ENCODE measurements at places on chromosomes 7 and 10. TPM values are rescaled to one million over a fixed set of nuclear protein-coding genes. Genes with fewer than 3 reads are reported as not detected.

DNA sequence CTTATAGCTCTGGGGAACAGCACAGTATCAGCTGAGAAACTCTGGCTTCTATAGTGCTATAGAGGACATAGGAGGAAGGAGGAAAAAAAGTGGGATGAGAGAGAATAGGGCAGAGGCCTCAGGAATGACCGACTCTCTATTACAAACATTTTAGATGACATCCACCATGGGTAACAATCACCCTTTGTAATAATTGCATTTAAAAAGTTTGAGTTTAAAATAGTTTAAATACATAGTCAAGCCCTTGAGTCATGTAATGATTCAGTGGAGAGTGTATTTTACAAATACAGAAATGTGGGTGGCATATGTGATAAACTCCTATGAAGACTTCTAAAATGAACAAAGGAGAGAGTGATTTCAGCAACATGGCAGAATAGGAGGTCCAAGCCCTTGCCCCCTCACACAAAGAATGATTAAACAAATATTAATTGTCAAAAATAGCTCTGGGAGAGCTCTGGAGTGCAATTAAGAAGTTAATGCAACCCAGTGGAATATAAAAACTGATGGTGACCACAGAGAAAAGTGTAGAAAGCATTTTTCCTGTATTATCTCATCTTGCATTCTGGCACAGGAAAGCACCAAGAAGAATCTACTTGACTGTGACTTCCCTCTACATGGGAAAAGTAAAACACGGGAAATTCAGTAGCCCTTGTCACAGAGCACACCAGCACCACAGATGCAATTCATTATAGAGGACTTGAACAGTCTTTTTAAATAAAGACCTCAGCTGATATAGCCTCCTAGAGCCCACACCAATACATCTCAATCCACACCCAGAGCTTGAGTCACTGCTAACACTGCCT, 569.0 kb upstream of the SORCS1 start:
- no peak overlapping the region for H3K4me3 ChIP-seq
- H3K4me1 ChIP-seq = no peaks in the 10 kb centered on the region
- no peak for DNase-seq
- no peak overlapping the region for H3K27ac ChIP-seq
- no peaks in the 10 kb centered on the region for H3K27me3 ChIP-seq
- no peaks in the 10 kb centered on the region for H3K36me3 ChIP-seq

Gene CDK14
- 48.9 TPM for total RNA-seq

- no peaks in the 10 kb centered on the region for H3K36me3 ChIP-seq
- H3K27me3 ChIP-seq = no peaks in the 10 kb centered on the region
- H3K4me3 ChIP-seq = peak within 1 kb of the TSS; percentile 50
- no peaks in the 10 kb centered on the region for H3K4me1 ChIP-seq
- H3K27ac ChIP-seq = no peak within 1 kb of the TSS
- no peak for DNase-seq
These were observed at the start of gene FAM131B for GRCh38 chr7:143362131-143363015. TSS of gene FAM131B (minus strand) at chr7:143362713. CDS start at chr7:143362603, 110 bp downstream.

GRCh38 chr7:93060865-93061264, 56.9 kb downstream of the SAMD9 start:
- DNase-seq = no peak
- H3K36me3 ChIP-seq = no peaks in the 10 kb centered on the region
- H3K4me1 ChIP-seq = no peaks in the 10 kb centered on the region
- H3K27me3 ChIP-seq = no peaks in the 10 kb centered on the region

DNA sequence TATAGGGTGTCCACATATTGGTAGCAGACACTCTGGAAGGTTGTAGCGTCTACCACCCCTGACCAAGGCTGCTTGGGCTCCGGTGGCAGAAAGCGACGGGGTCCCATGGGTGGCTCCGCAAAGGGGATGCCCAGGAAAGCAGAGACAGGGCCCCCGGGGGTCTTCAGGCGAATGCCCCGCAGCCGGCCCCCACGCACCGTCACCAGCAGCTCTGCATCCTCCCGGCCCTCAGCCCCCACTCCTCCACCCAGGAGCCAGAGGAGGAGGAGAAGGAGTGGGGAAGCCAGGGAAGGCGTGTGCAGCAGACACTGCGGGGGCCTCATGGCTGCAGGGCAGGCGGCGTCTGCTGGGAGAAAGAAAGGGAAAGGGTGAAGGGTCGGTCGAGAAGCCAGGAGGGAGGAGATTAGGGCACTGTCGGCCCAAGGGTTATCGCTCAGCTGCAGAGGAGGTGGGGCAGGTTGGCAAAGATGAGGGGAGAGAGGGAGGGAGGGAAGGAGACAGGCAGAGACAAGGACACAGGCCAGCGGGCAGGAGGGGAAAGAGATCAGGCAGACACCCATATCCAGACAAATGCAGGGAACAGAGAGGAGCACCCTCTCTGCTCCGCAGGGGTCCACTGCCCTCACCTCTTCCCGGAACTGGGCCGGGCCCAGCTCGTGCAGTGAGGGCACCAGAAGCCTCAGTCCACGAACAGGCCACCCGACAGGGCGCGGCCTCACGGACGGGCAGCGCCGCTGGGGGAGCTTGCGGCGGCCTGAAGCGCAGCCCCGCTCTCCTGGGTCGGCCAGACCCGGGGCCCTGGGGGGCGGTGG, 1.6 kb downstream of the ACHE start:
- no peak for DNase-seq
- no peak overlapping the region for H3K27ac ChIP-seq
- no peaks in the 10 kb centered on the region for H3K27me3 ChIP-seq
- peak overlapping the region; percentile 41 for H3K4me3 ChIP-seq
- H3K36me3 ChIP-seq = no peaks in the 10 kb centered on the region

DNA sequence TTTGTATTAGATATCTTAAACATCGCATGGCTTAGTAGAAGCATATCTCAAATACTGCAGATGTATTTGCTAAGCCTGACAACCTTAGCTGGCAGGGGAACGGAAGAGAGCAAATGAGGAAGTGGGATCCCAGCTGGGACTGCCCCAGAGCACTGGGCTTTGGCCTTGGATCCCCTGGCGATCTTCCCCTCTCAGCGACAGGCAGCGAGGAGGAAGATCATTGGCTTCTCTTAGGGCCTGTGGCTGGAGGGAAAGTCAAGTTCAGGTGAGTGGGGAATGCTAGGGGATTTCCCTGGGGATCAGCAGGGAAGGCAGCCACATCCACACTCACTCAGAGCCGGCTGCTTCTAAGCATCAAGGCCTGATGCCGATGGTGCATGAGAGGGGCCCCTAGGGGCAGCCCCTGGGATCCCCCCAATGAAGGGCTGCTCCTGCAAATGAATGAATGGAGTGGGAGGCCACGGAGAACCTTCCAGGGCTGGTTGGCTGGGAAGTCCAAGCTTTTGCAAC, 42.0 kb downstream of the LYZL2 start:
- no peak for DNase-seq
- no peaks in the 10 kb centered on the region for H3K36me3 ChIP-seq
- no peak overlapping the region for H3K4me3 ChIP-seq
- H3K27me3 ChIP-seq = no peaks in the 10 kb centered on the region
- no peaks in the 10 kb centered on the region for H3K4me1 ChIP-seq

Gene FAM25C
- not detected for total RNA-seq

All from ovary (tissue), 10 donors.